ENCODE measurements at places on chromosomes 2 and 18. TPM values are rescaled to one million over a fixed set of nuclear protein-coding genes. Genes with fewer than 3 reads are reported as not detected.

The ZDBF2 gene
- 16.0 TPM for total RNA-seq

The CLIP4 gene
- total RNA-seq = 31.9 TPM

The BMPR2 gene
- total RNA-seq = 69.0 TPM

The KCNK3 gene
- 24.4 TPM for total RNA-seq

The ABCB11 gene
- not detected for total RNA-seq

The UGT1A8 gene
- not detected for total RNA-seq

The VWC2L gene
- total RNA-seq = 0.10 TPM

The DPP4 gene
- 2.4 TPM for total RNA-seq
